SK-N-DZ (cell line): ENCODE measurements at places on chromosomes 2 and 18.

GRCh38 chr18:12359515-12359927 is 17.5 kb downstream of the AFG3L2 start:
- no peak for DNase-seq

DNA sequence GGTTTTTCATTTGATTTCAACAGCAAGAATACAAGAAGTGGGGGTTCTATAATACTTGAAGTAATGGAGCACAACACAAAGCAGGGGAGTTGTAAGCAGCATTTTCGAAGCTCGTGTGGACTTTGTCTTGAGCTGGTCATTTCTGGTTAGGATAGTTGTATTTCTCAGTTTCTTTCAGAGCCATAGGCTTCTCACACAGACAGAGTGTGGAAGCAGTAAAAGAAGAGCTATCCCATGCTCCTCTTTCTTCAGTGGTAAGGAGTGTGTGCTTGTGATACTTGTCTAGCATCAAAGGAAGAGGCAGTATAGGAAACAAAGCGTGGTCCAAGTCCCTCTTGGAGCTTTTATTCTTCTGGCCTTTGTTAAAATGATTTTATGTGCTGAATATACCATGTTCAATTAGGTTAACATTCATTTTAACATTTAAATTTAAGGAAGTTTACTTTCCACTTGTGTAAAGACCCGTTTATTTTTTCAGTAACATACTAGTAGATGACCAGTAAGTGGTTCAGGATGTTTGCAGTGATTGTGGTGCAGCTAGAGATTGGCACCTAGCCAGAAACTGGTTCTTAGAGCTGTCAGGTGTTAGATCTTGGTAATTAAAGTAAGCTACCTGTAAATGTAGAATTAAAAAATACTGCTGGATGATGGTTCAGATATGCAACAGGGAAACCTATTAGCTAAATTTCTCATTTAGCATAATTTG is 14.6 kb downstream of the CCNYL1 start:
- no peak for DNase-seq

DNA sequence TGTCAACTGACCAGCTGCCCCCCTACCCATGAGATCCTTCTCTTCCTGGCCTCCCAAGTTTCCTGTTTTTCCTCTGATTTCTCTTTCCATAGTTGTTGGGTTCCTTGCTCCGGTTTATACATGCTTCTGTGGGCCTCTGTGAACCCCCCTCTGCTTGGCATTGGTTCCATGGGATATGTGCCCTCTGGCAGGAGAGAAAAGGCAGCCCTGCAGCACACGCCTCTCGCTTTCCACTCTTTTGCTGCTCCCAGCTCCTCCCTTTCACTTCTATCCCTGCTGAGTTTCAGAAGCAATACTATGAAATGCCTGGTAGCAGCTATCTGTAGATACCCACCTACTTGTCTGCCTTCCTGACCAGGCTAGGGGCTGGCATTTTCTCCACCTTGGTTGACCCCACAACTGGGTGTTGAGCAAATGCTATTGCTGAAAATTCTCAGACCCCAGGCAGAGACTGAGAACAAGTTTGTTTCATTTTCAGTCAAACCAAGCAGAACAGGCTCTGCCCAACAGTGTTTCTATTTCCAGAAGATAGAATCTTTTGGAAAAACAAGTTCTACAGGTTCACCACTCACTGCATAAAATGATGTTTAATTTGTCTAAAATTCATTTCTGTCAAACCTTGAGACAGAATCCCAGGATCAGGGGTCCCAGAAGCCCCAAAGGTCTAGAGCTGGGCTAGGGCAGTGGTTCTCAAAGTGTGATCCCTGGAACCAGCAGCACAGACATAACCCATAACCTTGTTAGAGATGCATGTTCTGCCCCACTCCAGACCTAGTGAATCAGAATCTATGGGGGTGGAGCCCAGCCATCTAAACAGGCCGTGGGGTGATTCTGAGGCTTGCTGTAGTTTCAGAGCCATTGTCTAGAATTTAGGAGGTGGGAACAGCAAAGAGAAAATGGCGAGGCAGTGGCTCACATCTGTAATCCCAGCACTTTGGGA is 13.4 kb downstream of the CAPG start:
- no peak for DNase-seq

- DNase-seq: no peak
These were observed 48.0 kb upstream of the GPR17 start for GRCh38 chr2:127597984-127598380.

DNA sequence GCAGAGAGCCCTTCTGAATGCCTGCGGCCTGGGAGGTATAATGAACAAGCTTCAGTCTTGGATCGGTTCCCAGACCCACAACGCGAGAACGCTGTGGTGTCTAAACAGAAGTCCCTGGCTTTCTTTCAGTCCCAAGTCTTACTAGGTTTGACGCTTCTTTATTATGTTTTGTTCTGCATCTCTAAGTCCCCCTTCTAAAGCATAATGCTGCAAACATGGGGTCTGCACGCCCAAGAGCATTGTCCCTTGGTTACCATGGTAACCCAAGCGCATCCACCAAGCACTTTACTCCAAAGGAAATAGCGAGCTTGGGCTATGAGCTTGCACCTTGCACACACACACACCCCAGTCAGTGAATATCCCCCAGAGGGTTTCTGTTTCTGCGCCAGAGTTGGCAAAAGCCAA is 193.7 kb downstream of the INO80D start:
- DNase-seq: peak; percentile 47

GRCh38 chr2:42091671-42092070 is 43.9 kb downstream of the PKDCC start:
- DNase-seq: no peak

GRCh38 chr2:86176597-86176996 is 18.7 kb downstream of the IMMT start:
- DNase-seq: no peak

DNA sequence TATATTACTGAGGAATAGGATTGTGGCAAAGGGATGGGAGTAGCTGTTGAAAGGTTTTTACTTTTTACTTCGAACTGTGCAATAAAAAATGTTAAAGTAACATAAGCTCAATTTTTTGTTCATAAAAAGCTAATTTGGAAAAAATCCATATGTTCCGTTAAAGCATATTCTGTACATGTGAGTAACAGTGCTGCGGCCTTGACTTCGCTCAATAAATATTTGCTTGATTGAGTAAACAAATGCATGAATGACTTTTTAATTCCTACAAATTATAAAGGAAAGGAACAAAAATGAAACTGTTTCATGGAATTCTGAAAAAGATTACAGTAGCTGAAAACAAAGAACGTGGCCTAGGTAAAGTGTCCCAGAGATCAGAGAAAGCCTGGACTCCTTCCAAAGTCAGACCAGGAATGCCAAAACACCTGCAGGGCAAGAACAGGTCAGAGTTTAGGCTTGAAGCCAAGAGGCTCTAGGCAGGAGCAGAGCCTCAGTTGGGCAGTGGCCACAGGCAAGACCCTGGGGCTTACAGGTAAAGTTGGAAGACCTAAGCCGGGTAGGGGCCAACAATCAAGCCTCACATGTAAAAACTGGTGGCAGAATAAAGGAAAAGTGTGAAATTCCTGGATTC is 44.3 kb upstream of the FIGN start:
- no peak for DNase-seq

GRCh38 chr2:132489150-132489549 is 72.5 kb downstream of the GPR39 start:
- no peak for DNase-seq

- no peak for DNase-seq
These were observed 37.4 kb upstream of the C1D start for GRCh38 chr2:68100189-68100588.

GRCh38 chr2:133422931-133423351 is 145.3 kb downstream of the NCKAP5 start:
- DNase-seq: no peak

GRCh38 chr18:49681387-49681786 is 119.5 kb downstream of the LIPG start:
- no peak for DNase-seq
